COR-L47 (cell line): ENCODE measurements at places on chromosomes 3 and 15.
A peak's percentile ranks its signal among the peaks of the same experiment; 100 is the strongest.

DNA sequence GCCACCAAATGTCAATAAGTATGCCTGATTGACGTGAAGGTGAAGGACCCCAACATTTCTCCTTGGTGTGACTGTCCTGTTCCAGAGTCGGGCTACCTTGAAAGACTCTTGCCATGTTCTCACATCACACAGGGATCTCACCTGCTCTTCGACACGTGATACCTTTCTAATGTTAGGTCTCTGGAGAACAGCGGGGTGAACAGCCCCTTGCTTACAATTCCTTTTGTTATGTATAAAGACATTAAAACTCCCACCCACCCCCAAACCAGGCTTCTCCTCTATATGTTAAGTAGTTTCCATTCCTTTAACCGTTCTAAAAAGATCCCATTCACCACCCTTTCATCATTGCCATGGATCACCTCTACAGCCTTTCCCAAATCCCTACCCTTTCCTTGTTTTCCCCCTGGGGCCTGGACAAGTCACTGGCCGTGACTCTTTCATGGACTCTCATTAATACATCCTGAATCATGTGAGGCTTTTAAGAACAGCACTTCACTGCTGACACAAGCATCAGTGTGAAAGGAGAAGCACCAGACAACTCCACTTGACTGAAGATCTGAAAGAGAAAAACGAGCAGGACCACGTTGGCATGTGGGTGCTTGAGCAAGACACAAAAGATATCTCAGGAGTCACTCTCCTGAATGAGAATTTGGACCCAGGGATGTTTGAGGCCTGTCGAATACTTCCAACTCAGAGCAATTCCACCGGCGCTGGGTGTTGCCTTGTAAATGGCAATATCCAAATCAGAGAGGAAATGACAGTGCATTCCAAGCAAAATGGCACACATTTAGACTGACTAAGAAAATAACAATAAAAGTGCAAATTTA is 115.0 kb downstream of the FOXP1 start:
- DNase-seq: no peak

GRCh38 chr3:128217702-128218547 is 64.6 kb downstream of the EEFSEC start:
- no peak for DNase-seq

GRCh38 chr3:151987893-151988292 is 114.5 kb downstream of the SUCNR1 start:
- DNase-seq: no peak

- DNase-seq: no peak
Measured at GRCh38 chr3:37227870-37228549, 53.6 kb upstream of the LRRFIP2 start.

DNA sequence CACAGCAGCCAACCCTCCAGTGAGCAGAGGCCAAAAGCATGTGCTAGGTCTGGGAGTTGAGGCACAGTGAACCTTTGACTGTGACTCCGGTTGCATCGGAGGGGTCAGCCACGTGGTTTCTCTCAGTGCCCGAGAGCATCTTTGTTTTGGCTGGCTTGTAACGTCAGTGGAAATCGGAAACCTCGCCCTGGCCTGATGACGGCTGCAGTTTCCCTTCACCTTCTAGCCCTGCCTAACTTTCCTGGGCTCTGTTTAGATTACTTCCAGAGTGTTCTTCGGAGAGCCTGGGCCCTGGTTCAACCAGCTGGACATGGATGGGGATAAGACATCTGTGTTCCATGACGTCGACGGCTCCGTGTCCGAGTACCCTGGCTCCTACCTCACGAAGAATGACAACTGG is 56.6 kb downstream of the MESD start:
- no peak for DNase-seq

DNA sequence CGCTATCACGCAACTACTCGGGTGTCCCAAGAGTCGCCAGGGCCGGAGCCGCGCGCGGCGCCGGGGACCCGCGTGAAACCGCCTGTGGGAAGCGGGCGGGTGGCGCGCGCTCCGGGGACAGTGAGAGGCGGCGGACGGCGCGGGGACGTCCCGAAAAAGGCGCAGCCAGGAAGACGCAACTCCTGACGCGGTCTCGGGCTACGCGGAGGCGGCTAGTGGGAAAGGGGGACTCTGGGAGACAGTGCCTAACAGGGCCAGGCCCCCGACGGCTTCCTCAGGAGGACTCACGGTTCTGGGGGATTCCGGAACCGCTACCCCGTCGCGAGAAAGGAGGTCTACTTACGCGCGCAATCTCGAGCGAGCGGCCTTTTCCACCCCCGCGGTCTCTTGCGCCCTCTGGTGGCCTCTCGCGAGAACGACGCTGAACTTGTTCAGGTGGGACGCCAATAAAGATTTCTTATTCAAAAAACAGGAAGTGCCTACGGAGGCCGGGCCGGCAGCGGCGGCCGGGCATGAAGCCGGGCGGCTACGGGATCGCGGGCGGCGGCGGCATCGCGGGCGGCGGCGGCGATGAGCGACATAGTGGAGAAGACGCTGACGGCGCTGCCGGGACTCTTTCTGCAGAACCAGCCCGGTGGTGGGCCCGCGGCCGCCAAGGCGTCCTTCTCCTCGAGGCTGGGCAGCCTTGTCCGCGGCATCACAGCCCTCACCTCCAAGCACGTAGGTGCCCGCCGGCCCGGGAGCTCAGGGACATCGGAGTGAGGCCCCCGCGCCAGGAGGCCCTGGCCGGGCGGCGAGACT is at the start of gene AP4E1:
TSS of gene AP4E1 (plus strand) at position 475 of the 801 bp plus-strand sequence. CDS start at position 571, 96 bp downstream.
- DNase-seq: peak; percentile 92

DNA sequence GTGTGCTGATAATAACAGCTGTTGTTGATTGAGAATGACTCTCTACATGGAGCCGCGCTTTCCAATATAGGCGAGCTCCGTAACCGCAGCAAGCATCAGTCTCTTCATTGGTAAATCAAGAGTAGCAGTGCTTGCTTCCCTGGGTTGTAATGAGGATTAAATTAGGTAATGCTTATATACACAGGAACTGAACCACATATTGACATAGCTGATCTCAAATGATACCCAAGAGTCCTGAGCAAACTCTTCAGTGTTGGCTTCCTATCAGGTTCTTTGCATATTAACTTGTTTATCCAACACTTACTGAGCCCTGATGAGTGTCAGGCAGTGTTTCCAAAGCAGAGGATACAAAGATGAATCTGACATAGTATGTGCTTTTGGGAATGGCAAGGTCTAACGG is 46.4 kb upstream of the SLCO3A1 start:
- no peak for DNase-seq

DNA sequence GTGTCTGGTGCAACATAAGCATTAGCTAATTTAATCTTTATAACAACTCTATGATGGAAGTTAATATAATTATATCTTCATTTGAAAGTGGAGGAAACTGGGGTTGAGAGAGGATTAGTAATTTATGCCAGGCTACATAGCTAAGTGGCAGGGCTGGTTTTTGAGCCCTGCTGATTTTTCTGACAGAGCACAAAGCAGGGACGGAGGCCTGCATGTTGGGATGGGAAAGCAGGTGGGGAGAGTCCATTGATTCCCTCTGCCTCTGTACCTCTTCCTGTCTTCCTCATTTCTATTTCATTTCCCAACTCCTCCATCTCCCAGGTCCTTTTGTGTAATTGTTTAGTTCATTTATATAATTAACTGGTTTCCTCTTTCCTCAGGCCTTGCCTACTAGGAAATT is 251.6 kb upstream of the ZPLD1 start:
- no peak for DNase-seq

DNA sequence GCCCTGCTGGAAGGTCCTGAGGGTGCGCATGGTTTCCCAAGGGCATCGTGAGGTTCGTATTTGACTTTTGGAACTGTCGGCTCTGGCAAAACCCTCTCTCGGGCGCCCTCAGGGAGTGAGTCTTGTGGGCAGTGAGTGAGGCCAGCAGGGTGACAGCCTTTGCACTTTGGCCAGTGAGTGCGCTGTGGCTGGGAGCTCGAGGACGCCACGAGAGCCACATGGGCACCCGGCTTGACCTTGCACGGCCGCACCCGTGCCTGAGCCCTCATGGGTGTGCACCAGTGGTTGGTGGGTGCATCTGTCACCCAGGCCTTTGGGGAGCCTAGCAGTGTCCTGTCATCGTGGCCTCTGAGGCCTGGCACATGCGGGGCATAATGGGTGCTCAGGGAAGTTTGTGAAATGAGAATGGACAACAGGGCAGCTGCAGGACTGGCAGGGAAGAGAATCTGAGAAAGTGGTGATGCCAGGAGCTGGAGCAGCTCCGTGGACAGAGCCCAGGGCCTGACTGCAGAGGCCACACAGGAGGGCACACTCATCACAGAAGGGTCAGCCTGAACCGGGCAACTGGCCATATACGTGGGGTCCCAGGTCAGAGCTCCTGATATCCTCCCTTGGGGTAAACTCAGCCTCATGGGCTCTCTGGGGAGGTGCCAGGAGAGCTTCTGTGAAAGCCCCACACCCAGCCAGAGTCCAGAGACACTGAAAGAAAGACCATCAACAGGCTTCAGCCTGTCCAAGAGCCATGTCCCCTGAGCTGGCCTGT is 30.4 kb upstream of the SNRPA1 start:
- no peak for DNase-seq

DNA sequence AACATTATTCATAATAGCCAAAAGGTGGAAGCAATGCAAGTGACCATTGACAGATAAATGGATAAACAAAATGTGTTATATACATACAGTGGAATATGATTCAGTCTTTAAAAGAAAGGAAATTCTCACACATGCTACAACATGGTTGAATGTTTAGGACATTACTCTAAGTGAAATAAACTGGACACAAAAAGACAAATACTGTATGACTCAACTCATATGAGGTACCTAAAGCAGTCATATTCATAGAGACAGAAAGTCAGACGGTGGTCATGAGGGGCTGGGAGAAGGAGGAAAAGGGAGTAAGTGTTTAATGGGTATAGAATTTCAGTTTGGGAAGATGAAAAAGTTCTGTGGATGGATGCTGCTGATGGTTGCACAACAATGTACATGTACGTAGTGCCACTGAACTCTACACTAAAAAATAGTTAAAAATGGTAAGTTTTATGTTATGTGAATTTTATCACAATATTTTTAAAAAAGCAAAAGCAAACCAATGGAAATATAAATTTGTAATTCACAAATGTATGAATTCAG is 5.3 kb downstream of the TXNRD3 start:
- no peak for DNase-seq

DNA sequence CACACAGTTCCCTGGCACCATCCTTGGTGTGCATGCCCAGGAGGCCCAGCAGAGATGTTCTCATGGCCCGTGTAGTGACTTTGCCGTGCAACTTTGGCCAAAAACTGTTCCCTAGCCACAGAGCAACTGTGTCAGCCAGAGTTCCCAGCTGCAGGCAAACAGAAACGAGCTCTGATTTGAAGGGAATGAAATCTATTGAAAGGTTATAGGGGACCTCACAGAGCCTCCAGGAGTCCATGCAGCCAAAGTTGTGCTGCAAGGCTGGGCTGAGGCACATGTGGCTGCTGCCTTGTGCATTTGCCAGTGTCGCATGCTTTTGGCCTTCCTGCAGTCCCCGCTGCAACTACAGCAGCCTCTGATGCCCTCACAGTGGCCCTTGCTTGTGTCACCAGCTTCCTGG is 70.5 kb downstream of the PLXNA1 start:
- no peak for DNase-seq

GRCh38 chr15:75234191-75234810 is 23.8 kb upstream of the GOLGA6C start:
- DNase-seq: no peak
